Bronchial epithelial cell (primary cell): ENCODE measurements at places on chromosomes 16 and 17.

DNA sequence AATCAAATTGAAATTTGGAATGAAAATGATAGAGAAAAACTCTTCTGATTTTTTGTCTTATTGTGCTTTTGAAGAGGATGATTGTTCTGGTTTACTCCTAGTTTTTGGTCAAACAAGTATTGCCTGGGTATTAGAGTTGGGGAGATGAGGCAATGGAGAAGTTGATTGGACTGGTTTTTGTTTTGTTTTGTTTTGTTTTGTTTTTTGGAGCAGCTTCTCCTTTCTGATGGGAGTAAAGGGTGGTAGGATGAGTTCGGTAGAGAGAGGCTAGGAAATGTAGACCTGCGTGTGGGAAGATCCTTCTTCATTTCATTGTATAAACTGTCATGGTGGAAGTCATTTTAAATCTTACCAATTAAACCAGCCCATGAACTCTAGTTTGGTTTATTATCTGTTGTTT lies 17.7 kb downstream of the ATP6V0A1 start:
- DNase-seq, result no peak

- DNase-seq, result peak; percentile 59
These were observed 53.0 kb downstream of the SF3B3 start for GRCh38 chr16:70576431-70577255.

DNA sequence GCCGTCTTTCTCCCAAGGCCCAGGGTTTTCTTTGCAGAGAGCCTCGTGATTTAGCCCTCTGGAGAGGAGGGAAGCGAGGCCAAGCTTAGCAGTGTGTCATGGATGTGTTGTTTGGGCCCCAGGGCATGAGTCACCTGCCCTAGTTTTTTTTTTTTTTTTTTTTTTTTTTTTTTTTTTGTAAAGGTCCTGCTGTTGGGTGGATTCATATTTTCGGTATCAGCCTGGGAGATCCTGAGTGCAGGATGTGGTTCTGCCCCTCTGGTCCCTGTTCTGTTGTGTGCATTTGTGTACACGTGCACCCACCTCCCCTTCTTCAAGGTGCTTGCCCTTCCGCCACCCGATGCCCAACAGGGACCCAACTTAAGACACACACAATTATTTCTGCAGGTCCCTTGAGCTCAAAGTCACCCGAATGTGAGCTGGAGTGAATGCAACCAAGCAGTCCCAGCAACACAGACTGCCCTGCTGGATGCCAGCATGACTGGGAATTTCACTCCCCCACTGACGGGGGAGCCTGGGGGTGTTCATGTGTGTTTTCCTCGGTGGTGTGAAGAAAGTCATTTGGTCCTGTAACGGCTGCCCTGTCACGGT lies 265.8 kb upstream of the TNRC6C start:
- DNase-seq, result peak; percentile 42

- DNase-seq, result no peak
These were observed 332.1 kb downstream of the C16orf95 start for GRCh38 chr16:86984991-86985647.

DNA sequence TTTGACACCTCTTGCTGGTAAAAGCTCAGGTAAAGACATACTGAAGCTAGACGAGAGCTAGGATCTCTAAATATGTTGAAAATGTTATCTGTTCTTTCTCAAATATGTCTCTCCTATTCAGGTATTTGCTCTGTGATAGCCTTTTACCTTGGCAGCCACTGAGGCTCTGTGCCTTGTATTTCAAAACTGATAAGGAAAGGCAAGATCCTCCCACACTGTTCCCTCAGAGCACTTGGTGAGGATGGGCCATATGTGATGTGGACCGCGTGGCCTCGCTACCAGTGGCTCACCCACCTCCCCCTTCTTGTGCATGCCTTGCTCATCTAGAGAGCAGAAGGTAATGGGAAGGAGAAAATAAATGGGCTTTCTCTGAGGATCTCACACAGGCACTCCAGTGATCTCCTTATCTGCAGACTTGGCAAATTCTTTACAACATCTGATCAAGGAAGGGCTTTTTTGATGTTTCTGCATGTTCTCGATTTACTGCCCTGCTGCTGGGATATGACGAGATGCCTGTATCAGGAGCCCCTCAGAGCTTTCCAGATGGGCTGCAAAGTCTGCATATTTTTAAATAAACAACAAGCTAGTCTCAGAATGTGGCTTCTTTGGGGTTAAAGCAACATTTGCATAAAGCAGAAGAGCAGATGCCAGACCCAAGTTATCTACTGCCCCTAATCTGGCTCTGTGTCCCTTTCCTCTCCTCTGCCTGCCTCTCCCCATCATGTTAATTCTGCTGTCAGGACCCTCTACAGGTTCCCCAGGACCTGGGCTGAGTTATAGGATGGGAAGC lies 16.9 kb downstream of the HOXB1 start:
- no peak for DNase-seq
